ENCODE measurements at places on chromosomes 1 and 21. TPM values are rescaled to one million over a fixed set of nuclear protein-coding genes. Genes with fewer than 3 reads are reported as not detected.

DNA sequence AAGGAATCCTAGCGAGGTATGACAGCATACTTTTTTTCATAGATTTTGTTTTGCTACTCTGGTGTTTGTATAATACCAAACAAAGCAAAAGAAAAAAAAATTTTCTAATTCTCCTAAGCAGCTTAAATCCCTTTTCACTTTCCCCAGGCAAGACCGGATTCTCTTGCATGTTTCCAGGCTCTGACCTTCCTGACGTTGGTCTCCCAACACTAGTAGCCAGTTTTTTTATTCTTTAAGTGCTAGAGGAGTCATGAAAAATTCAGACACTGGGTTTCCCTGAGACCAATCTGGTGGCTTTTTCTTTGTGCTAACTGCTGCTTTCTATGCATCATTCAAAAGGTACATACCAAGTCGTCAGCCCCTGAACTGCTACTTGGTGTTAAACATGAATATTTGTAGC, 111.4 kb downstream of the ZNF326 start:
- no peaks in the 10 kb centered on the region for H3K4me1 ChIP-seq
- H3K36me3 ChIP-seq, result no peaks in the 10 kb centered on the region
- no peak overlapping the region for H3K4me3 ChIP-seq
- H3K27ac ChIP-seq, result no peak overlapping the region

GRCh38 chr1:100028765-100029164, 59.0 kb downstream of the SLC35A3 start:
- DNase-seq, result no peak
- H3K4me3 ChIP-seq, result no peak overlapping the region
- peak overlapping the region; percentile 45 for H3K27ac ChIP-seq
- H3K27me3 ChIP-seq, result no peaks in the 10 kb centered on the region

DNA sequence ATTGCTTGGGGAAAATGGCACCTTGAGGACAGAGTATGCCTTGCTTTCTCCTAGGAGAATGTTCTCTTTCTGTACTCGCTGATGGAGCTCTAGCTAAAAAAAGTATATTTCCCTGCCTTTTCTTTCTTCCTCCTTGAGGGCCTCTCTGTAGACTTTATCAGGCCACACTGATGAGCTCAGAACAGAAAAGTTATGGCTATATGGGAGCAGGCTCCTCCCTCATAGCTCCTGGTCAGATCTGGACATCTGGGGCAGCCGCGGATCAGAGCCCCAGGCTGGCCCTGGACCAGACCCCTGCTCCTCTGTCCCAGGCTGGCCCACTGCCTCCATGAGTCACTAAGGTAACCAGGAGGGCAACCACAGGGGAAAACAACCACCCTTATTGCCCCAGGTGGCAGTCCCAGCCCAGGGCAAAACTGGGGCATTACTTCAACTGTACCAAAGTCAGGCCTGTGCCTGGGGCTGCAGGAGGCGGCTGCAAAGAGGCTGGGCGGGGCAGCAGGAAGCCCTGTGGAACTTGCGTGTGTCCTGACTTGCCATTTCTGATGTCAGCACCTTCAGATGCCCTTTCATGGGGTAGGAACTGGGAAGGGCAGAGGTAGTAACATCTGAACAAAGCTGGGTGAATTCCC, 26.3 kb upstream of the ZNF648 start:
- peaks cover 38% of the 10 kb centered on the region for H3K4me1 ChIP-seq
- no peaks in the 10 kb centered on the region for H3K27me3 ChIP-seq
- H3K4me3 ChIP-seq, result no peak overlapping the region
- DNase-seq, result no peak

DNA sequence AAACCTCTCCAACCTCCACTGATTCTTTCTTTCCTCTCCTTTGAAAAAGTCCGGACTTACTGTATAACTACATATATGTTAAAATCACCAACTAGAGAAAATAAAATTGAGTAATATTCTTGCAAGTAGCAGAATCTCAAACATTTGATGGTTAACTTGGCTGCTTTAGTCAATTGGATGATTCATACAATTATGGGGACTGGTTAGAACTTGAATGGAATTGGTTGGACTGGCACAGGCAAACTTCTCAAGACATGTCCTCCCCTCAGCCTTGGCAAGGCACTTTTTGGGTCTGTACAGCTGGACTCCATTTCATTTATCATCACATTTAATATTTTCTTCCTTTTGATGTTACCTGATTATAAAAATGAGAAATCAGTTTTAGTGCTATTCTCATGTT, 6.5 kb downstream of the WLS start:
- H3K36me3 ChIP-seq, result no peaks in the 10 kb centered on the region
- no peak overlapping the region for H3K27ac ChIP-seq
- H3K4me1 ChIP-seq, result no peaks in the 10 kb centered on the region
- no peak overlapping the region for H3K4me3 ChIP-seq
- no peaks in the 10 kb centered on the region for H3K27me3 ChIP-seq

- H3K36me3 ChIP-seq, result no peaks in the 10 kb centered on the region
- no peak overlapping the region for H3K27ac ChIP-seq
- H3K4me3 ChIP-seq, result no peak overlapping the region
- H3K4me1 ChIP-seq, result no peaks in the 10 kb centered on the region
- no peak for DNase-seq
- peaks cover 8% of the 10 kb centered on the region for H3K27me3 ChIP-seq
Observed at GRCh38 chr1:3069491-3070308, 697 bp downstream of the PRDM16 start.

- DNase-seq, result no peak
- no peaks in the 10 kb centered on the region for H3K27me3 ChIP-seq
- no peaks in the 10 kb centered on the region for H3K36me3 ChIP-seq
- no peaks in the 10 kb centered on the region for H3K4me1 ChIP-seq
- no peak overlapping the region for H3K4me3 ChIP-seq
- no peak overlapping the region for H3K27ac ChIP-seq
Observed at GRCh38 chr21:41500931-41501381, 7.0 kb downstream of the TMPRSS2 start.

- H3K4me1 ChIP-seq, result no peaks in the 10 kb centered on the region
- H3K4me3 ChIP-seq, result no peak overlapping the region
- no peaks in the 10 kb centered on the region for H3K36me3 ChIP-seq
- DNase-seq, result no peak
- no peaks in the 10 kb centered on the region for H3K27me3 ChIP-seq
Observed at GRCh38 chr1:203038217-203038741, 12.0 kb downstream of the PPFIA4 start.

DNA sequence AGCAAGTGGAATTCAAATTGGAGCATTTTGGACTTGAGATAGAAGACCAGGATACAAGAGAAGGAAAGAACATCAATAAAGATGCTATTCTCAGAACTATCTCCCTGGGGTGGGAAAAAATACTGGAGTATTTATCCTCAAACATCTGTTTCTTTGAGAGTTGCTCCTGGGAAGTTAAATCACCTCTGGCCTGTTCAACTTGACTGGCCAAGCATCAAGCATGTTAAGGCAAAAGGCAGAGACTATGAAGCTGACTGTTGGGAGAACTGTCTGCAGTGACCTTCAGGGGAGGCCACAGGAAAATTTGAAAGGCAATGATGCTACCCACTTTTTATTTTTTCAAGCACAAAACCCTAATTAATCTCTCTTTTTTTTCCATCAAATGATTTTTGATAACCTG, 239.0 kb downstream of the NTNG1 start:
- no peak for DNase-seq
- no peak overlapping the region for H3K4me3 ChIP-seq

GRCh38 chr1:74714429-74715235, 18.2 kb downstream of the CRYZ start:
- no peaks in the 10 kb centered on the region for H3K4me1 ChIP-seq
- no peaks in the 10 kb centered on the region for H3K27me3 ChIP-seq
- DNase-seq, result no peak
- no peak overlapping the region for H3K4me3 ChIP-seq
- peaks cover 22% of the 10 kb centered on the region for H3K36me3 ChIP-seq
- no peak overlapping the region for H3K27ac ChIP-seq

DNA sequence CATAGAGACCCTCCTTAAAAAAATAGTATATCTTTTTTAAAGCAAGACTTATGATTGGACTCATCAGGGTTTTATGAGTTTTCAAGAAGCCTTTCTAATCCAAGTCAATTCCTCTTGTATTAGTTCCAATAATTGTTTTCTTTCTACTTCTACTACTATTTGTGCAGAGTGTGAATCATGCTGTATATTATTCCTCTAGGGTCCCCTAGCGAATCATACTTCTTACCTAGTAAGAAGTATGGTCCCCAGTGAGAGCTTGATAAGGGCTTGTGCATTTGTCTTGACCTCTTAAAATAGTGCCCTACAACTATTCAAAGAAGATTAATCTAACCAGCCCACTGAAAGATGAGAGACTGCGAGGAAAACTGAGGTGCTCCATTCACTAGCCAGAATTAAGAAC, 715.7 kb upstream of the ZP4 start:
- no peaks in the 10 kb centered on the region for H3K36me3 ChIP-seq
- H3K4me3 ChIP-seq, result no peak overlapping the region
- H3K27ac ChIP-seq, result no peak overlapping the region
- no peak for DNase-seq
- H3K4me1 ChIP-seq, result no peaks in the 10 kb centered on the region
- no peaks in the 10 kb centered on the region for H3K27me3 ChIP-seq

- H3K36me3 ChIP-seq, result peaks cover 37% of the 10 kb centered on the region
- no peaks in the 10 kb centered on the region for H3K4me1 ChIP-seq
- no peak overlapping the region for H3K4me3 ChIP-seq
- no peaks in the 10 kb centered on the region for H3K27me3 ChIP-seq
- no peak overlapping the region for H3K27ac ChIP-seq
Observed at GRCh38 chr1:55069280-55069679, 29.9 kb downstream of the PCSK9 start.

DNA sequence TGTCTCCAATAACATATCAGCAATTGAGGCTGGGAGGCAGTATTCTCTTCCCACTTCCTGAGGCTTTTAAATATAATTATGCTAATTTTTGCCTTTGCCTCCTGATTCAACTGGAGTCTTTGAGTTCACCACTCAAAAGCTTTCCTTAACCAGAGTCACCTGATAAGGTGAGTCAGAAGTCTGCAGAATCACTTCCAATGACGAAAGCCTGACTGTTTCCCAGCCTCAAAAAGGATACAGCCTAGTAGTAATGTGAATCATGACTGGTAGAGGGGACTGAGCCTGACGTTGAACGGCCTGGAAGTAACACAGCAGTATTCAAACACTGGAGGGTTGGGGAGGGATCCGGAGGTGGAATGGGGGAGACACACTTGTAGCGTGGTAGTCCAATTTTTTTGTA, 10.4 kb upstream of the MRPL9 start:
- H3K4me1 ChIP-seq, result no peaks in the 10 kb centered on the region
- H3K27ac ChIP-seq, result no peak overlapping the region
- no peak overlapping the region for H3K4me3 ChIP-seq

GRCh38 chr1:39849203-39849602, 34.1 kb downstream of the TRIT1 start:
- H3K4me1 ChIP-seq, result peaks cover 29% of the 10 kb centered on the region
- no peak for DNase-seq
- no peaks in the 10 kb centered on the region for H3K36me3 ChIP-seq
- no peak overlapping the region for H3K4me3 ChIP-seq
- H3K27me3 ChIP-seq, result no peaks in the 10 kb centered on the region
- no peak overlapping the region for H3K27ac ChIP-seq

DNA sequence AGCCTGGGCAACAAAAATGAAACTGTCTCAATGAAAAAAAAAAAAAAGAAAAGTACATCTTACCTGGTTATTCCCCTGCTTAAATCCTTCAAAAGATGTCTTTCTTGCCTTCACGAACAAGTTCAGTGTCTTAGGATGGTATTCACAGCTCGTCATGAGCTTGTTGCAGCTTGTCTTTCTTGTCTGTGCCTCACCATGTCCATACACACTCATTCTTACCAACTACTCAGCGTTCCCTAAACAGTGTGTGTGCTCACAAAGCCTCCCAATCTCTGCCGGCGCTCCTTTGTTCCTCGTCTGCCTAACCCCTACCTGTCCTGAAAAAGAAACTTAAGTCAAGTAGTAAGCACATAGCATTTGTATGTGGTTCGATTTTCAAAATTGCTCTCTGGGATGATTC, 31.1 kb downstream of the UBE4B start:
- H3K4me1 ChIP-seq, result no peaks in the 10 kb centered on the region
- H3K27ac ChIP-seq, result no peak overlapping the region
- DNase-seq, result no peak
- no peaks in the 10 kb centered on the region for H3K27me3 ChIP-seq

DNA sequence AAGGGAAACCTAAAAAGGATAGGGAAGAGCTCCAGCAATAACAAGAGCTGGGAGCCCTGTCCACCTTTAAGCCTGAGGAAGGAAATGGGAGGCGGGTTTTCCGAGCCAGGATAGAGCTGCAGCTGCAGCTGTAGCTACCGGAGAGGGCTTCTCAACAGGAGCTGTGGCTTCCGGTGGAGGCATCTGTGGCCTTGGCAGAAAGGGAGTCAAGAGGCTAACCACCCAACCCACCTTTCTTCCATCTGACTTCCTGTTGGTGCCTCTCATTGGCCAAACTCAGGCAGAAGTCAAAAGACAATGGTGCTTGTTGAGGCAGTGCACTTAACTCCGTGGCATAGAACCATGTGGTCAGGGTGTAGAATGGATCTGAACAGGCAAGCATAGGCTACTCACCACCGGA, 313.1 kb upstream of the DAB1 start:
- no peak overlapping the region for H3K4me3 ChIP-seq
- no peak overlapping the region for H3K27ac ChIP-seq
- H3K4me1 ChIP-seq, result no peaks in the 10 kb centered on the region
- no peaks in the 10 kb centered on the region for H3K36me3 ChIP-seq
- DNase-seq, result no peak
- H3K27me3 ChIP-seq, result no peaks in the 10 kb centered on the region

DNA sequence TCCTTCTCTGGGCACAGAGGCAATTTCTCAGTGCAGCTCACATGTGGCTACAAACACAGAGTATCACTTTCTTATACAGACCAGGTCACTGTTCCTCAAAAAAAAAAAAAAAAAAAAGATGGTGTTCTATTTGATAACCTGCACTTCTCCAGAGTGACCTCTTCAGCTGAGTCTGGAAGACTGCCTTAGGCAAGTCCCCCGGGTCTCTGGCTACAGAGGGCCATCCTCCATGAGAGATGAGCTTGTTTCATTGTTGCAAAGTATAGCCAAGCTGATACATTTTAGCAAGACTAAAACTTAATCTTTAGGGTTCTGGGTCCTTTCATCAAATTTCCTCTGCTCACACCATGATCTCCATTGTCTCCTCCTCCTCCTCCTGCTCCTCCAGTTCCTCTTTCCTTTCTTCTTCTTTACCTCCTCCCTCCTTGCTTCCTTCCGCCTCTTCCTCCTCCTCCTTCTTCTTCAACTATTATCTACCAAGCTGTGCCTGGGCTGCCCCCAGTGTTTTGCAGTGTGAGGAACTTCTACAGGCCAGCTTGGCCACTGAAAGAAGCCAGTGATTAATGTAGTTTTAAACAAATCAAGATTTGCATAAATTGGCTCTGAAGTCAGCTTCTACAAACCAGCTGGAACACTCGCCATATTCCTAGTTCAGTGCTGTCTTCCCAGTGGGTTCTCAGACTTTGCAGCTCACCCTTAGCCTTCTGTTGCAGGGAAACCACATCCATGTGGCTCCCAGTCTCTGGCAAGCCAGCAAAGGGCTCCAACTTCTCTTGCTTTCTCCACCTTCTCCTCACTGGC, 139.4 kb downstream of the RUNX1 start:
- no peaks in the 10 kb centered on the region for H3K27me3 ChIP-seq
- DNase-seq, result no peak
- H3K27ac ChIP-seq, result peak overlapping the region; percentile 53
- no peaks in the 10 kb centered on the region for H3K36me3 ChIP-seq

Gene GSTM5
- not detected for total RNA-seq

Gene OPTC
- total RNA-seq, result not detected

Gene CELF3
- not detected for total RNA-seq

Gene SESN2
- 19.8 TPM for total RNA-seq

Gene OR10R2
- not detected for total RNA-seq

Gene KCNE2
- not detected for total RNA-seq

Gene B3GALT5
- not detected for total RNA-seq

Gene S100A1
- not detected for total RNA-seq

Gene DONSON
- total RNA-seq, result 41.0 TPM
